ENCODE measurements at places on chromosomes 1 and 21.

- no peak for DNase-seq
Measured at GRCh38 chr1:156949127-156949526, 28.7 kb downstream of the LRRC71 start.

GRCh38 chr1:232820431-232820830, 15.2 kb downstream of the MAP10 start:
- no peak for DNase-seq

DNA sequence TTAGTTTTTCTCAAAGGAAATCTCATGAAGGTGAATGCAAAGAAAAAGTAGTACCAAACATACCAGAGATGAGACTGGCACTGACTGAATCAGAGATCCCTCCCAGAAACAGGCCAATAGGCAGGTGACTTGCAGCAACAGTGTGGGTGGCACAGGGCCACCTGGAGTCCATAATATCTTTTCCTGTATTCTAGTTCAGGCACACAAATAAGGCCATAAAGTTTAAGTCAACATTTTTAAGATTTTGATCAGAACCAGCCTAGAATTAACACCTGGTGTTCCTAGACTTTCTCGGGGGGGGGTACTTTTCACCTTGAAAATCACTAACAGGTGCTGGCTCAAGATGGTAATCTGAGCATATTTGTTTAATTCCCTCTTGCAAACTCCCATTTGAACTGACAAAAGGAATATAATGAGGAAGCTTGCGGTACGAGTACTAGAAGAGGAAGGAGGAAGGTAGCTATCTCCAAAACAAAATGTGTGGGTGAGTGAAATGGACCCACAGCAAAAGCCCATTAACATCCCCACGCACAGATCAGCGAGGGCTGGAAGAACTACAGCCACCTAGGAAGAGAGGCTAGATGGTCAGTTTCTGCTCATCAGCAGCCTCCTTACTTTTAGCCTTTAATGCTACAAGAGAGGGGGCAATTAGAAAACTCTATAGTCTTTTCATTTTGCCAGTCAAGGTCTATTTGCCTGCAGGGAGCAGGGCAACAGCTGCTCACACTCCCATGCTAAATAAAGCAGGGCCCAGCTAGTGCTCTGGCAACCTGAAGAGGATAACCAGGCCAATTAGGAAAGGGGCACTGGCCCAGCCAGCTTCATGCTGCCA, 18.9 kb downstream of the SDE2 start:
- DNase-seq: no peak

- no peak for DNase-seq
Measured at GRCh38 chr1:18948048-18948912, 8.2 kb downstream of the IFFO2 start.

DNA sequence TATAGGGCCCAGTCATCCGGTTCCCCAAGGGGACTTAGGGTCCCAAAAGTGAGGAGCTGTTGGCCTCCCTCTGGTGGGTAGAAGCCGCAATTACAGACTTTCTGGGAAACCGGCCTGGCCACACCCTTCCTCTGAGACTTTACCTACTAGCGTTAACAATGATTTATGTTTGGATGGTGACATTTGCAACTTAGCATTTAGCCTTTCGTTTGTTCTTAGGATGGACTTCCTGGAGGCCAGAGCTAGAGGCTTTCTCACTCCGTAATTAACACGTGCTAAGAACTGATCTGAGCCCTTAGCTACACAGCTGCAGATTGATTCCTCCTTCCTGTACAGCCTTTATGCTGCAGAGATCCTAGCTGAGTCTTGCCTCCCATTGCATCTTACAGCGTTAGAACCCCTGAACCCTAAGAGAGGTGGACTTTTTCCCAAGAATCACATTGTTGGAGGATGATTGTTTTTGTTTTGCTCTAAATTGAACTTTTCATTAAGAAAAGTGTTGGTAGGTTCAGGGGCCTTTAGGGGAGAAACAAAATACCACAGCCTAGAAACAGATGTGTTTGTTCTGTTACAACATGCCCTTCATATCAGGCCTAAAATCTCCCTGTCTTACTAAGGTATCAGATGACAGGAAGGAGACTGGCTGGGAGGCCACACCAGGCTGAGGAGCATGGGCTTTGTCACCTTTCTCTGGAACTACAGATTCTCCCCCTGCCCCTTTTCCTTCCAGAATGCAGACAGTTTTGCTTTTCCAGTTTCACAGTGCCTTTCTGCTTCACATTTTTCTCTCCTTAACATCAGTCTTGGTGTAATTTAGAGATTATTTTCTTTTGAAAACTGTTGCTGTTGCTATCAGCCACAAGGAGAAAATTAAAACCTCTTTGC, 1.9 kb downstream of the S100A11 start:
- DNase-seq: peak; percentile 73

DNA sequence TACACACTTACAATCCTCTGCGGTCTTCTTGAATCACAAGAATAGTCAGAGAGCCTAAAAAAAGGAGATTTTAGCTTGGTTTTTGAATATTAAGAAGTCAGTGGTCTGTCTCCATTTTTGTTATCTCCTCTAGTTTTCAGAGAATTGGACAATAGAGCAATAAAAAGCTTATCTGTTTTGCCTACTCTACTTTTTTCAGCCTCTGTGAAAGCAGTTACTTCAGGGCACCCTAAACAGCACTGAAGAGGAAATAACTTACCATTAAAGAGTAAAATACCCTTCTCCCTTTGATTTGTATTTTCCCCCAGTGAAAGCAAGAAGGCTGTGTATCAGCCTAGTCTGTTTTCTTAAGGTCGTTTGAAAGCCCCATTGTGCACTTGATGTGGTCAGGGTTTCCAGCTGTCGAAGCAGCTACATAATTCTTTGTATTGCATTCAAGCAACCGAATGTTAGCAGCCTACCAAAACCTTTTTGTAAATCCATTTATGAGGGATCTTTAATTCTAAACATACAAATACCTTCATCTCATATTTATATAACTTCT, 1.0 kb downstream of the NTMT2 start:
- DNase-seq: no peak

DNA sequence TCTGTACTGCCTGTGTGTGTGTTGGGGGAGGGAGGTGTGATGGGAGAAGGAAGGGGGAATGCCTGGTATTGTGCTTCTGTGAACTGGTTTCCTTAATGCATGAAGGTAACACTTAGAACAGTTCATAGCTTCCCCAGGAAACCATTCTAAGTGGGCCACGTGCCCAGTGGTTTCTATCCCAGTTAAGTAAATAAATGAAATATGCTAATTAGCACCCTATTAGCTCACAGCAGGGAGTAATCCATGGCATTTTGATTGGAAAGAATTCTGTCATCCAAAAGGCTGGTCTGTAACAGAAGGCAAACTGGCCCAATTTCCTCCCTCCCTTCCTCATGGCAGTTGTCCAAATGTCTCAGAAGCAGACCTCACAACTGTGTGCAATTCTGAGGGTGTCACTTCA, 199.3 kb downstream of the TTLL7 start:
- DNase-seq: no peak

GRCh38 chr21:34320011-34320410, 43.8 kb upstream of the KCNE2 start:
- DNase-seq: no peak

DNA sequence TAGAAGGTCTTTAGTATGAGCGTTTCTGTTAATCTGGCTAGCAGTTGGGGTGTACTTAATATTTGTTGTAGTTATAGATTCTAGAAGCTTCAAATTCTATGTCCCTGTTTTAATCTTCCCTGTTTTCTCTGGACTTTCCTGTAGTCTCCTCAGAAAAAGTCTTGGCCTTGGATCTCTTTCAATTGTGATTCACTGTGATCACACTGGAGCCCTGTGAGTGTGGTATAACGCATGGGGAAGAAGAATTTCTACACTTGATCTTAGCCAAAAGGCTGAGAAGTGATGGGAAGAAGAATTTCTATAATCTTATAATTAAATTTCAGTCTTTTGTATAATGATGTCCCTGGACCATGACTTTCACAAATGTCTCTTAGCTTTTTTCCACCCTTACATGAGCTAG, 36.7 kb upstream of the COP1 start:
- peak; percentile 13 for DNase-seq

DNA sequence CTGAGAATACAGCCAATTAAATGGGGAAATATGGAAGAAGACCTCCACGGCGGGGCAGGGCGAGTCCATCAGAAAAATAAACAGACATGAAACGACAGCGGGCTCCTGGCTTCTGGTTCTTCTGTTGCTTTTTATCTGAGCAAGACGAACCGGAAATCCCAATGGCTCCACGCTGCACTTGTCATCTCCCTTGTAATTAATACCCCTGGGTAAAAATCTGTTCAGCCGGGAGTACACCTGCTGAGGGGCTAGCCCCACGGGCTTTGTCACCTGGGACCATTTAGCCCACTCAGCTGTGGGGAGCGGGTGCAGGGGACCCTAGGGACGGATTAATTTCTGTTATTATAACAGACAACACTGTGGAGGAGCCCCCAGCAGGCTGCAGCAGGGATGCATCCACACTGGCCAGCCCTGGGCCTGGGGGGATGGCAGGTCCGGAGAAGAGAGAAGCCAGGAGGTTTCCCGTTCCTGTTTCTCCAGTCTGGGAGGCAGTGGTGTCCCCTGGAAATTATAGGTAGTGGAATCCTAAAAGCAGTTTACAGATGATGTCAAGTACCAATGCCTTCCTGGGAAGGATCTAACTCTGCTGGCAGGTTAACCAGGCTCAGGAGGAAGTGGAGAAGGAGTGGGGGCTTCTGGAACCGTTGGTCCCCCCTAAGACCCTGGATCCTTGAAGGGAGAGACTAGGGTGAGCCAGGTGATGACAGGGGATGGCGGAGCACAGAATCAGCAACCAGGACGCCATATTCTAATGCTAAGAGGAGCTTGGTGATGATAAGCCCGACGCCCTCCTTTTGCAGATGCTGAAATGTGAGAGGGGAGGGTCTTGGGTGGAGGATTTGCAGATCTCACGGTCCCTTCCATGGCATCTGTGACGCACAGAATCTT, 566.1 kb downstream of the PTPRU start:
- no peak for DNase-seq

DNA sequence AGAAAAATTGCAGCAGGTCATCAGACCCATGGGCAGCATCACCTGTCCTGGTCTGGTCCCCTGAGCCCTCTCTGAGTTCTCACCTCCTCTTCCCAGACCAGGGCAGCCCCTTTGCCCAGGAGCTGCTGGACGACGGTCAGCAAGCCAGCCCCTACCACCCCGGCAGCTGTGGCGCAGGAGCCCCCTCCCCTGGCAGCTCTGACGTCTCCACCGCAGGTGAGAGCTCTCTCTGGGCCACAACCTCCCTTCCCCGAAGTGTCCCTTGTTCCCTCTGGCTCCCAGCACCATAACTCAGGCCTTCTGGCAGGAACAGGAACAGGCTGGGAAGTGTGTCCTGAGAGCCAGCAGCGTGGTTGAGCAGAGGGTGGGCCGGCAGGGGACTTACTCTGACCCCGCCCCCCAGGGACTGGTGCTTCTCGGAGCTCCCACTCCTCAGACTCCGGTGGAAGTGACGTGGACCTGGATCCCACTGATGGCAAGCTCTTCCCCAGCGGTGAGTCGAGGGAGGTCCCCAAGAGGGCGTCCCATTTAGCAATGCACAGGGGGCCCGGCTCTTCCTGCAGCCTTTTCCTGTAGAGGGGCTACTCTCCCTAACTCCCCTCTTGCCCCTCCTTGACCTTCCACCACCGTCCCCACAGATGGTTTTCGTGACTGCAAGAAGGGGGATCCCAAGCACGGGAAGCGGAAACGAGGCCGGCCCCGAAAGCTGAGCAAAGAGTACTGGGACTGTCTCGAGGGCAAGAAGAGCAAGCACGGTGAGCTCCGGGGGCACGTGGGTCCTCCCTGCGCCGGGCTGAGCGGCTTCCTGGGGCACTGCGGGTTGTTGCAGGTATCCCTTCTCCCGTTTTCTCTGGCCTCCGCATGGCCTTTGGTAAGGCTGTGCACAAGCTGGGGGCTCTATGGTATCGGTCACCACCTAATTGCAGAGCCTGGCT, 2.4 kb downstream of the ELF3 start:
- no peak for DNase-seq

- DNase-seq: no peak
Measured at GRCh38 chr1:226428791-226429461, 21.0 kb upstream of the PARP1 start.

DNA sequence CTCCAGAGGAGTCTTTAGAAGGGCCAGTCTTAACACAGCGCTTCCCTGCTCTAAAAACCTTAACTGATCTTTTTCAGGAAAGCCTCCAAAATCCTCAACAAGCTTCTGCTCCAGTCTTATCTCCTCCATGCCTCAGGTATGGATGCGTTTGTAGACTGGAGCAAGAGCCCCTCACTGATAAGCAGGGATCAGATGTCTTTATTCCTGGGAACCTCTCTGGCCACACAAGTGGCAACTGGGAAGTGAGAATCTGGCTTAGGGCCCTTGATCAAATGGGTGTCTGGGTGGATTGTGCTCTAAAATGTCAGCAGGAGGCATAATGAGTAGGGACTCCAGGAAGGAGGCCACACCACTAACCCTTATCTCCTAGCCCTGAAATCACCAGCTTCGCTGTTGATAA, 1.4 kb downstream of the ZBTB8A start:
- DNase-seq: no peak

- DNase-seq: no peak
Measured at GRCh38 chr1:35560256-35561225, 2.9 kb downstream of the NCDN start.

- DNase-seq: no peak
Measured at GRCh38 chr1:171581766-171582165, 40.3 kb upstream of the MYOCOS start.

DNA sequence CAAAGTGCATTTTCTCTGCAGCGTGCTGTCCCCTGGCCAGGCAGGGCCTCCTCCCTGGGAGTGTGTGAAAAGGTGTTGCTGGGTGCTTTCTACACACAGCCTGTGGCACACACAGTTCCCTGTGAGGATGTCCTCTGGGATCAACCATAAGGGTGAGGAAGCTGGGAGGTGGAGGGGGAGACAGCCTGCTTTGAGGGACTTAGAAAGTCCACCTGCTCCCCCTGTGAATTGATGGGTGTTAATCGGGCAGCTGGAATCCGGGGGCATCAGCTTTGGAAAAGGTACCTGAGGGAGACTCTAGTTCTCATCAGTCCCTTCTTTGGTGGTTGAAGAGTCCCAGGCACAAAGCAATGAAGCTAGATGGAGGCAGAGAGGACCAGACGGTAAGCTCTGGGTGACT, 35.8 kb downstream of the LHX4 start:
- no peak for DNase-seq

- DNase-seq: no peak
Measured at GRCh38 chr1:163442895-163443294, 121.1 kb downstream of the NUF2 start.

DNA sequence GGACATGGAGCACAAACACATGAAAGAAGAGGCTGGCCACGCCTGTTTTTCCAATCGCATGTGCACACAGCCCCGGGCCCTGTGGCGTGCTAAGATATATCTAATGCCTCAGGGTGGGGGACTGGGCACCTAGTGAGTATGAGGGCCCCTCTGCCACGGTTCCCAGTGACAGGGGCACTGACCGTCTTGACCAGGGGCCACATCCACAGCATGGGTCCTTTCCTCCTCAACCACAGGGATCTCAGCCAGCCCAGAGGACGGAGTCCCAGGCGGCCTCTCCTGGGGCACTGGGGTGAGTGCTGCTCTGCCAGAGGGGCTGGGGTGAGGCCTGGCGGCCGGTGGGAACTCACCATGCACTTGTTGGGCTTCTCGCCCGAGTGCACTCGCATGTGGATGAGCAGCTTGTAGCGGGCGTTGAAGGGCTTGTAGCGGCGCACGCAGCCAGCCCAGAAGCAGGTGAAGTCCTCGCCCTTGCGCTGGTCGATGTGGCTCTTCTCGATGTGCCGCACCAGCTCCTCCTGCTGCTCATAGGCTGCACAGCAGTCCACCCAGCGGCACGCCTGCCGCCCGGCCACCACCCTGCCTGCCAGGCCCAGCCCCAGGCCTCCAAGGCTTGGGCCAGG, 134.7 kb downstream of the DMRTB1 start:
- DNase-seq: no peak

- no peak for DNase-seq
Measured at GRCh38 chr21:43364851-43365424, 62.0 kb downstream of the SIK1 start.

All from AG08395 (cell line).